ENCODE measurements at places on chromosomes 11 and 22.

DNA sequence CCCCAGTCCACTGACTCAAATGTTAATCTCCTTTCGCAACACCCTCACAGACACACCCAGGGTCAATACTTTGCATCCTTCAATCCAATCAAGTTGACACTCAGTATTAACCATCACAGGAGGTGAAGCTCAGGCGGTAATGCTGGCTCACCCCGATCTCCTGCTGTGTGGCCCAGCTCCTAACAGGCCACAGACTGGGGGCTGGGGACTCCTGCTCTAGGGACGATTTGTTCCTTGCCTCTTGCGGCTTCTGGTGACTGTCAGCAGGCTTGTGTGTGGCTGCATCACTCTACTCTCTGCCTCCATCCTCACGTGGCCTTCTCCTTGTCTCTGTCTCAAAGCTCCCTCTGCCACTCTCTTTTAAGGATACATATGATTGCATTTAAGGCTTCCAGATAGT is 45.0 kb downstream of the SPON1 start:
- DNase-seq = no peak

DNA sequence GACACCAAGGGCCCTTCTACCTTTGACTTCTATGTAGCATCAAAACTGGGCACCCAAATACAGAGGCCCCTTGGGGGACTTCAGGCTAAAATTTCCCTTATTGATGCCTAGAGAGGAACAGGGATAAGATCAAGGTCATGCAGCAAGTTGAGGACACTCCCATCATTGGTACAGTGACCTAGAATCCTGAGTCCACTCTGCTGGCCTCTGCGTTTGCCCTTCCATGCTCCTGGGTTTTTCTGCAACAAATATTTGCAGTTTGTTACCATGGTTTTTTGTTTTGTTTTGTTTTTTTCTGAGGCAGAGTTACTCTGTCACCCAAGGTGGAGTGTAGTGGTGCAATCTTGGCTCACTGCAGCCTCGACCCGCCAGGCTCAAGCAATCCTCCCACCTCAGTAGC is 64.2 kb downstream of the THAP12 start:
- no peak for DNase-seq

DNA sequence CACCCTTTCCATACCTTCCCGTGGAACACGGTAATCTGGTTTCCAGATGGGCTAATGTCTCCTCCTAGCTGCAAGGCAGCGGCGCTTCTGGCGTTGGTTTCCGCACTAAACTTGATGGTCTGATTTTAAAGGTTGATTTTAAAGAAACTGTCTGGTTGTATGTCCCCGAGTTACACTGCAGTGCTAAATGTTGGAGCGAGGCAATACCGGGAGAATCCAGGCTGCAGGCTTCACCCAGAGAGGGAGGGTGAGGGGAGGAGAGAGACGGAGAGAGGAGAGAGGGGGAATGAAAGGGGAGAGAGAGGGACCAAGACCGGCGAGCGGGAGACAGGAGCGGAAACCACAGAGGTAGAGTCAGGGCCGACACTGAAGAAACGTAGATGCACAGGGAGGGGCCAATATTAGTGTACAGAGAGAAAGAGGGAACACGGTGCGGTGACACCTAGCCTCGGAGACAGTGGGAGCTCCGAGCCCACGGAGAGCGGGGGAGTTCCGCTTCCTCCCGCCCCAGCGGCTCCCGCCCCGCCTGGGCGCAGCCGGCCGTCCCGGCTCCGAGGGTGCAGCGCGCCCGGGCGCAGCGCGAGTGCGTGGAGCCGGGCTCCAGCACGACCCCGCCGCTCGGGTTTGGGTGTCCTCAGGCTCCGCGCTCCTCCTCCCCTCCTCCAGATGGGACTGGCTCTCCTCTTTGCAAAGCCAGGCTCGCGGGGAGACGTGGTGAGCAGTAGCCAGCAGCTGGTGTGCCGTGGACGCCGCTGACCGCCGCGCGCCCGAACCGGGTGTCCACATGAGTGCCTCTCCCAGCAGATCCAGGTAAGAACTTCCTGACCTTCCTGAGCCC is 71.9 kb upstream of the GRAMD1B start:
- no peak for DNase-seq

DNA sequence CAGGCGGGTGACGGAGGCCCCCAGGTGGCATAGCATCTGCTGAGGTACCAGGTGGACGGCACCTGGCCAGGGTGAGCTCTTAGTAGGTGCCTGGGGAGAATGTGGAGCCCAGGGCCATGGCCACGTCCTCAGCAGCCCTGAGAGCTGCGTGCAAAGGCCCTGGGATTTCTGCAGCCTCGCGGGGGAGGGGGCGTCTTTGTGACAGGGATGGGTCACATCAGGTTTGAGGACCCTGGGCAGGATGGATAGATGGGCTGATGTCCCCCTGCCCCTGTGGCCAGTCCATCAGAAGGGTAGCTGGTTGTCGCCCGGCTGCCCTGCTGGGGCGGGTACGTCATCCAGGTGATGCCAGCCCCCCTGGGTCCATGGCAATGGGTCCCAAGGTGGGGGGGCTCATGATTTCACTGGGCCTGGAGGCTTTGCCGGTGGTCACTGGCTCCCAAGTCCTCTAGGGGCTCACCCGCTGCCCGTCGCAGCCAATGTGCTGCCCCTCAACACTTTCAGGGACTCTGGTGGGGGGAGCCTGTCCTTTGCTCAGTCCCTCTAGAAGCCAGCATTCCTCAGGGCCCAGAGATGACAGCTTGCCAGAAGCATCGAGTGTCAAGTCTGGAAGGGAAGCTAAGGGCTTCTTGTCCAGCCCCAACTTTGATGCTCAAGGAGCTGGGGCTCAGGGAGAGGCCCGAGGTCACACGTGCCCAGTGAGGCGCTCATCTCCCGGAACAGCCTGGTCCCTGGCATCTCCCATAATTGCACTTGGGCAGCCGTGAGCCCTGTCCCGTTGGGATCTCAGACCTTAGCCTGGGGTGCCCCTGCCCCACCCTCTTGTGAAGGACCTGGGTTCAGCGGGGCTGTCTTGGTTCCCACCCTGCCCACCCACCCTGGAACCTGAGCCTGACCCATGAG is 777 bp downstream of the TBX10 start:
- no peak for DNase-seq

GRCh38 chr11:117337076-117337475 is 9.4 kb downstream of the CEP164 start:
- no peak for DNase-seq
